Esophagus squamous epithelium (tissue), 5 donors: ENCODE measurements at places on chromosomes 1 and 21.
A peak's percentile ranks its signal among the peaks of the same experiment; 100 is the strongest.

- no peak for DNase-seq
These were observed 107.3 kb downstream of the UCHL5 start for GRCh38 chr1:192951691-192952460.

DNA sequence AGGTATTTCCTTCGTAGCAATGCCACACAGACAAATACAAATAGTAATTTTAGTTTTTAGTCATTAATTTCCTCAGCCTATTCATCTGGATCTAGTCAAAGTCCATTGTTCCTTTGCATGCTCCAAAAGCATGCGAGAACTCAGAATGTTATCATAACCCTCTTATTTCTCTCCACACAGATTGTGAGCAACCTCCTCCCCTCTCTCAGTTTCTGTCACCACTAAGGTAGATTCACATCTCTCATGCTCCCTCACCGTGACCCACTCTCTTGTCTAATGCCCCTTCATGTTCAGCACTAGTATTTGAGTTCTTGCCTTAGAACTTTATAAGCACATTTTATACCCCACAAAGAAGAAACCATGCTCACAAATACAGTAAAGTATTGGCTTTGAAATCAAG, 582.4 kb downstream of the PLA2G4A start:
- no peak for DNase-seq

DNA sequence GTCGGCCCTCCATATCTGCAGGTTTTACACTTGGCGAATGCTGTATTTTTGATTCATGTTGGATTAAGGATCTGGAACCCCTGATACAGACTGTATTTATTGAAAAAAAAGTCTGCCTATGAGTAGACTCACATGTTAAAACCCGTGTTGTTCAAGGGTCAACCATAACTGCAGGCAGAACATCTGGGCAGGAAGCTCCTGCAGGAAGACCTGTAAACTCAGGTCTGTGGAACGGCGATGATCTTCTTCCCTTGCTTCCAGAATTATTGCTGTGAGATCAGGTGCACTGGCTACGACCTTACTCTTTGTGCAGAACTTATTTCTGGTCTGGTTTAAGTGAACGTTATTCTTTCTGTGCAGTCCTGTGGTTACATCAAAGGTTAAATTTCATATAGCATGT, 96.6 kb downstream of the DISC1 start:
- no peak for DNase-seq

- DNase-seq = no peak
These were observed 10.8 kb downstream of the MAGI3 start for GRCh38 chr1:113401067-113401466.

- no peak for DNase-seq
These were observed 63.9 kb upstream of the HSD17B7 start for GRCh38 chr1:162726555-162726954.

- no peak for DNase-seq
These were observed 179.4 kb downstream of the ZBTB18 start for GRCh38 chr1:244230470-244230869.

GRCh38 chr1:76274302-76274701, 199.8 kb downstream of the ST6GALNAC3 start:
- DNase-seq = no peak

DNA sequence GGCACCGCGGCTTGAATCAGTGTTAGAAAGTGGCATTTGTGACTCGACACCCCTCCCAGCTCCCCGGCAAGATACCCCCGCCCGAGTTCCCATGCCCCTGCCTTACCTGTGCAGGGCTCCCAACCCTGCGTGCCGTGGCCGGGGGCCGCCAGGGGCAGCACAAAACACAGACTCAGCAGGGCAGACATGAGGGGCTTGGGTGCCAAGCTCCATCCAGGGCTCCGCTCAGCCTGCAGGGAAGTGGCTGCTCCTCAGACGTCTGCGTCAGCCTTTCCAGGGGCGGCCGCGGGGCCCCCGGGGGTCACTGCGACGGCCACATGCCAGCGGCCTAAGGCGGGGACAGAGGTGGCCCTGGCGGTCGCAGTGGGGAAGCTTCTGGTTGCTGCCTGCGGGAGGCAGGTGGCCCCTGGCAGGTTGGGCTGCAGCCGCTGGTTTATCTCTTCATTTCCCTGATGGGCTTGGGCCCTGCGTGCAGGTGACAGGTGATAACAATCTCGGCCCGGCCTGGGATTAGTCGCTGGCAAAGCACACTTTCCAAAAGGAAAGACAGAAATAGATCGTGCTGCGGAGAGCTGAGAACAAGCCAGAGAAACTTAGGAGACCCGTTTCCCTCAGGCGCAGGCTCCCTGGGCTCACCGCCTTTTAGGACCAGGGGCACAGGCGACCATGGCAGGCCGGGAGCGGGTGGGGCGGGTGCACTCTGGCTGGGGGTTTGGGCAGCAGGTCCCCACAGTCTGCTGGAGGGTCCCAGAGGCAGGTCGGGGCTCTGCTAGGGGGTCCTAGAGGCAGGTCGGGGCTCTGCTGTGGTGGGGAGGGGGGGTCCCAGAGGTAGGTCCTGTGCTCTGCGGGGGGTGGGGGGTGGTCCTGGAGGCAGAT, at the start of gene TSPEAR:
TSS of gene TSPEAR (minus strand) at position 246 of the 876 bp plus-strand sequence. CDS start at position 188, 58 bp downstream.
- no peak for DNase-seq

DNA sequence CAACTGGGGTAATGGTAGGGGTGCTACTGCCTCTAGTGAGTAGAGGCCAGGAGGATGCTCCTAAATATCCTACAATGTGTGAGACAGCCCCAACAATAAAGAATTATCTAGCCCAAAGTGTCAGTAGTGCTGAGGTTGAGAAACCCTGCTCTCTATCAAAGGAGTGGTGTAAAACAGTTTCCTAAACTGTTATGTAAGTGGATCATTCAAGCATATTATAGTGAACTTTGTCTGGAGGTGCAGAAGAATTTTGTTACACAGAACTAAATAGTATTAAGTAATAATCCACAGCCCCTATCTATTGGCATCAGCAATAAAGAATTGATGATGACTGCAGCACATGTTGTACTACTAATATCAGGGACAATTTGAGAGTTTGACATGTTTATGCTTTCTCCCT, 20.3 kb upstream of the TARS2 start:
- no peak for DNase-seq

GRCh38 chr1:56719171-56719570, 74.1 kb downstream of the PRKAA2 start:
- no peak for DNase-seq

DNA sequence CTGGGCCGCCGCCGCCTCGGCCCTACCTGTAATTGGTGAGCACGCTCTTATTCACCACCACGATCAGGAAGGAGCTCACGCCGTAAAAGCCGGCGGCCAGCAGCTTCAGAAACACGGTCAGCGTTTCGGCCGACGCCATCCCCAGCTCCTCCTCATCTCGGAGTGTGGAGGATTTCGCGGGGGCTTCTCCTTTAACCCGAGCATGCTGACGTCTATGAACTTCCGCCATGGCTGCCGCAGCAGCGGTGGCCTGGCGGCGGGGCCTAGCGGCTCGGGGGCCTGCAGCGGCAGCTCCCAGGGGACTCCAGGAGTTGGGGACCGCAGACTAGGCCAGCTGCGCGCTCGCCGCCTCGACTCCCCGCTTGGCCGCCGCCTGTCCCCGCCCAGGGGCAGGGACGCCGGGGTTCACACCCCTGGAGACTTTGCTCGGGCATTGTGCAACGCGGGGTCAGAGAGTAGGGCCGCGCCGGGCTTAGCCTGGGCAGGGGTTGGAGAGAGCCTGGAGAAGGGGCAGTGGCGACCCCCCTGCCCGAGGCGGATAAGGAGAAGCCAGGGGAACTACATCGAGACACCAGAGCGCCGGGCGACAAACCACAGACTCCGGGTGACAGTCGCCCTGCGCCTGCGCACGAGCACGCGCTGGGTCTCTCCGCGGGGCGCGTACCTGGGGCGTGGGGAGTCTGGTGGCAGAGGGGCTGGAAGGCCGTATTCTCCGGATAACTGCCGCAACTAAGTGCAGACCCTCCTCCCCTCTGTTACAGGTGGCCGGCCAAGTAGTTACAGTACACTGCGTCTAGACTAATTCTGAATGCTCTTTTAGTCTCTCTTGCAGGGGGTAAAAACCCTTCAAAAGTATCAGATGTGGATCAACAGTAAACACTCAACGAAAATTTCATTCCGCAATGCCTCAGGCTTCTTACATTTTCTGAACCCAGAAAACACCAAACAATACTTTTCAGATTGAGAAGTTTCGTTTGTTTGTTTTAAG, at the start of gene SLC35D1:
TSS of gene SLC35D1 (minus strand) at position 364 of the 988 bp plus-strand sequence. CDS start at position 229, 135 bp downstream.
- DNase-seq = peak; percentile 25

GRCh38 chr1:60134716-60135115, 61.1 kb upstream of the C1orf87 start:
- no peak for DNase-seq

- no peak for DNase-seq
These were observed 29.9 kb downstream of the FUBP1 start for GRCh38 chr1:77948841-77949424.

DNA sequence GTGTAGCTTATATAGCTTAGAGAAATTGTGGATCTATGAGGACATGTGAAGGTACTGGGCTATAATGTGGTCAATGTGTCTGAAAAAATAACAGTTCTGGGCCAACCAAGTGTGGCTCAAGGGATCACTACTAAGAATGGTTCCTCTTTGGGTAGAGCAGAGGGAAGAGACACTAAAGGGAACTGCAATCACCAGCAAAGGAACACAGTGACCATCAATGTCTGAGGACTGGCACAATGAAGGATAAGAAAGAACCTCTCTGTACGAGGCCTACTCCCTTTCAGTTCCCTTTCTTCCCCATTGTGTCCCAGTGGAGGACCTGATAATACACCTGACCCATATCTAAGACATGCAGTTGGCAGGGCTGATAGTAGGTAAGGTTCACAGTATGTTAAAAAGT, 89.9 kb upstream of the JAK1 start:
- no peak for DNase-seq

DNA sequence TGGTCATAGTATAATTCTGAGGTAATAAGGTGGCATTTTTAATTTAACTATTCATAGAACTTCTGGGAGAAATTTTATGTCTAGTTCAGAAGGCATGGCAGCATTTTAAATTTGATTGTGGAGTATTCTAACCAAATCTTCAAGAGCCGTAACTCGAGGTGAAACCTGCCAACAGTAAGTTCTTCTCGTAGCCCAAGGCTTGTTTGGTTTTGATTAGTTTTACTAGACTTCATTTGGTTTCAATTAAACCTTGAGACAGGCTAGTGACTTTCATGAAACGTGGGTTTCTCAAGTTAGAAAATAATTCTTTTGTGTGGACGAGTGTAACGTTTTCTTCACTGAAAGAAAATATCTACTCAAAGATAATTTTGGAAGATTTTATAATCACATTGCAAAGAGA, 395.5 kb downstream of the USP25 start:
- DNase-seq = no peak

DNA sequence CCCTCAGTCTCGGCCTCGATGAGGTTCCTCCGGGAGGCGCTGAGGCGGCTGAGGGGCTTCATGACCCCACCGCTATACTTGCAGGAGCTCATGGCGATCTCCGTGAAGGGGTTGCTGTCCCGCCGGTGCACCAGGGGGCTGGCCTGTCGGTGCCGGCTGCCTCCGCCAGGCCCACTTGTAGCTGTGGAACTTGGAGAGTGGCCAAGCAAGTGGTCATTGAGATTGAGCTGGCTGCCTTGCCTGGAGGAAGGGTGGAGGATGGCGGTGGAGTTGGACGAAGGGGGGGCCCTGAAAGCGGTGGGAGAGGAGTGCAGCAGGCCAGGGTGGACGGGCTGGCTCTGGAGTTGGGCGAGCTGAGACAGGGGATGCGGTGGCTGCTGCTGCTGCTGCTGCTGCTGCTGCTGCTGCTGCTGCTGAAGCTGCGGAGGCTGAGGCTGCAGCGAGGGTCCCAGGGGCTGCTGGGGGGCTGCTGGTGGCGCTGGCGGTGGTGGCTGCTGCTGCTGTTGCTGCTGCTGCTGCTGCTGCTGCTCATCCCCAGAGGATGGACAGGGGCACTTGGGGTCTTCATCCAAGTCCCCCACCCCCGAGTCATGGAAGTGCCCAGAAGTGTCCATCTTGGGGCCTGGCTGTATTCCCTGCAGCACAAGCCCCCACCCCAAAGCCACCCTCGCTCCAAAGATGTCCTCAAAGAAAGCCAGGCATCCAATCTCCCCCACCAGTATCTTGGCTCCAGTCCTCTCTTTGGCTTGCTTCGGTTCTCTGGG, 548 bp downstream of the KCNN3 start:
- DNase-seq = no peak

DNA sequence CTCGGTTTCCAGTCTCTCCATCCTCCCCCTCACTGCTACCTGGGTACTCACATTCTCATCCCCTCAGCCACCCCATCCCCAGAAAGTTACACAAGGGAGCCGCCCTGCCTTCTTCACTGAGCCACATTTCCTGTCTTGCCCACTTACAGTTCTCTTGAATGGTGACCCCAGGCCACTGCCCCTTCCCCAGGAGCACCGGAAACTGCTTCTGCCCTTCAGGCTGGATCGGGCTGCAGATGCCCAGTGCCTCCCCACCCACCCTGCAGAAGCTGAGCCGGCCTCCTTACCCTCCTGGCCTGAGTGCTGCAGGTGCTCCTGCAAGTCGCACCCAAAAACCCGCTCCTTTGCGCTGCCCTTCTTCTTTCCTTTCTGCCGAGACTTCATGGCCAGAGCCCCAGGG, 450 bp downstream of the ARHGAP30 start:
- DNase-seq = no peak

- no peak for DNase-seq
These were observed 56.5 kb downstream of the SYDE2 start for GRCh38 chr1:85144351-85144750.

DNA sequence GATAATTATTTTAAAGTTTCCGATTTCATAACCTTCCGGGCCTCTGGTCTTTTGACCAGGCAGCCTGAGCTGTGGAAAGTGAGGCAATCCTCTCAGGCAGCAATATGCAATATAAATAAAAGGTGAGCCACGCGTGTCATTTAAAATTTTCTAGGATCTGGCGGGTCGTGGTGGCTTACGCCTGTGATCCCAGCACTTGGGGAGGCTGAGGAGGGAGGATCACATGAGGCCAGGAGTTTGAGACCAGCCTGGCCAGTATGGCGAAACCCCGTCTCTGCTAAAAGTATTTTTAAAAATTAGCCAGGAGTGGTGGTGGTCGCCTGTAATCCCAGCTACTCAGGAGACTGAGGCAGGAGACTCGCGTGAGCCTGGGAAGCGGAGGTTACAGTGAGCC, 546 bp upstream of the ZNF695 start:
- DNase-seq = no peak

- no peak for DNase-seq
These were observed 127.6 kb upstream of the C1orf105 start for GRCh38 chr1:172292840-172293239.

GRCh38 chr1:52559875-52560274, 7.0 kb upstream of the TUT4 start:
- DNase-seq = no peak

DNA sequence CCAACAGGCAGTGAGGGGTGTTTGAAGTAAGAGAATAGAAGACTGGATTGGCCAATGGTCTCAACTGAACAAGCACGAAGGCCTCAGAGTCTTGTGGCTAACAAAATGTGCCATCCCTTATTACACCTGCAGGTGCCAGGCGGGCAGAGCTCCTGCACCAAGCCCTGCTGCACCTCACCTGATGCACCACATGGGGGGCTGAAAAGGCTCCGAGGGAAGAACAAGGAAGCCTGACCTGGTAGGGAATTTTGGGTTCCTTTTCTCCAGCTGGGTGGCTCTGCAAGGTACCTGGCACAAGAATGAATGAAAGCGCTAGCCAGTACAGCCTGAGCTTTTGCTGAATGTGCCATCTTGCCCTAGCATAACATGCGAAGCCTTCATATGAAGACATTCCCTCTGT, 9.7 kb downstream of the HSD3B1 start:
- DNase-seq = no peak

GRCh38 chr1:233780049-233780448, 124.4 kb upstream of the SLC35F3 start:
- no peak for DNase-seq
